ENCODE measurements at places on chromosomes 4 and X.

DNA sequence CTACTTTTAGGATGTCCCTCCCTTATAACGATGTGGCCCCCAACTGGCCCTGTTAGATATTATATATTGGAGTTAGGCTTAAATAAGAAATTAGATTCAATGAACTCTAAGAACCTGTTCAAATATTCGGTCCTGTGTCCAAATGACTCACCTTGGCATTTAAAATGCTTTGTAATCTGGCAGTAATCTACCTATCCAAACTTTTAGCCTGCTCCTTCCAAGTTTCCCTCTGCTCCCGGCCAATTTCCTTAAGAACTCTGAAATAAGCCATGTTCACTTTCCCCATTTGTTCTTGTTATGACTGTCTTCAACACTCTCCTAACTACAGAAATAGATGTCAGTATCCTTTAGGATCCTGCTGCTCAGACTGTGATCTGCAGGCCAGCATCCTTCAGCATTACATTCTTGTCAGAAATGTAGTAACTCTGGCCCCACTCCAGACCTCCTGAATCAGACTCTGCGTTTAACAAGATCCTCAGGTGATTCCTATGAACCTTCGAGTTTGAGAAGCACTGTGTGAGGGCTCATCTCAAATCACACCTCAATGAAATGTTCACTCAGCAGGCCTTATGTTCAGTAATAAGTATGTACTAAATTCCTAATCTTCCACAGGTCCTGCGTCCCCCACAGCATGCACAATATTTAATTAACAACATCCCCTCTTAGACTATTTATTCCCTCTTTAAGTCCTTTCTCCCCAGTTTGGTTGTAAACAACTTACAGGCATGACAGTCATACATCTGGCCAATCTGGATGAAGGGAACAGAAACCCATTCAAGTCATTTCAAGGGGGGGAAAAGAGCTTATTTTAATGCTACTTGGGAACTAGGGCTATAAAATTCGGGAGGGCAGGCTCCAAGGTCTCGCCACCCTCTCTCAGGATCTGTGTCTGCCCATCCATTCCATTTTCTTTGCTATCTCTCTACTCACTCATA lies 3.0 kb downstream of the ATP8A1 start:
- DNase-seq: no peak

DNA sequence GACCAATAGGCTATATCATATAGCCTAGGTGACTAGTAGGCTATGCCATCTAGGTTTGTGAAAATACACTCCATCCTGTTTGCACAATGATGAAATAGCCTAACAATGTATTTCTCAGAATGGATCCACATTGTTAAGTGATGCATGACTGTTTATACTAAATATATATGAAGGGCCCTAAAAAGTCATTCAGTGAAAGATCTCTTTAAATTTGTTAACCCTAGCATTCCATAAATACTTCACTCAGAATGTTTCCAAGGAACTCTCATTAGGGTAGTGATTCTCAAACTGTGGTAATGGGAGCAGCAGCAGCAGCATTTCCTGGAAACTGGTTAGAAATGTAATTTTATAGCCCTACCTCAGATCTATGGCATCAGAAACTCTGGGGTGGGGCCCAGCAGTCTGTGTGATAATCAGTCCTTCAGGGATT lies 74.9 kb downstream of the PRRG1 start:
- DNase-seq: no peak

- no peak for DNase-seq
These were observed 17.8 kb upstream of the HGFAC start for GRCh38 chr4:3423952-3424351.

DNA sequence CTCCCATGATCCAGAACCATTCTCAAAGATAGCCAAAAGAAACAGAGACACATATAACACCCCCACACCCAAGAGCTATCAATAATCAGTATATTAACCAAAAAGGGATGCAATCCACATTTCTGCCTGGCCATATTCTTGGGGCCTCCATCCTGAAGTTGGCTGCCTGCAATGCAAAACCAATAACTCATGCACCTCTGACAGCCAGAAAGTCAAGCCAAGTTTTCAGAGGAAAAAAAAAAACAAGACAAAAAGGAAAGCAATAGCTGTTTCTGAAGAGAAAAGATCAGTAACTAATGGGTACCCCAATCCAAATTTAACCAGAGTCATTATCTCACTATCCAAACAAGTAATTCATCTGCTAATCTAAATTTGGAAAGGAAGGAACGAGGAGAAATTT lies 7.3 kb upstream of the PRDM5 start:
- DNase-seq: no peak

DNA sequence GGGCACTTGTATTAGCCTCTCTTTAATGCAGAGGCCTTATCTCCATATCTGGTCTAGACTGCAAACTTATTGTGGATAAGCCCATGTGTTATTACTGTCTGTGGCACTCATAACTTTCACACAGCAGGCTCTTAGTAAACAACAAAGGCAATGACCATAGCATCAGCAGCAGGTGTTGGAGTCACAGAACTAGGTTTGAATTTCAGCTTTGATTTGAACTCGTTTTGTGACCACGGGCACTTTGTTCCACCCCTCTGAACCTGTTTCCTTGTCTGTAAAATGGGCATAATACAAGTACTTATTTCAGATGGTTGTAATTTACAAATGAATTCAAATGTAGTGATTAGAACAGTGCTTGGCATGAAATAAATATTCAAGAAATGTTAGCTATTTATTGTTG lies 121.8 kb upstream of the C1GALT1C1 start:
- DNase-seq: no peak
